ENCODE measurements at places on chromosomes 6 and 20.

GRCh38 chr6:23952245-23952644 lies 173.8 kb upstream of the NRSN1 start:
- no peak for DNase-seq

- no peak for DNase-seq
Measured at GRCh38 chr20:22453244-22454080, 130.9 kb downstream of the FOXA2 start.

GRCh38 chr6:73134588-73134987 lies 90.7 kb downstream of the KHDC1L start:
- DNase-seq = no peak

DNA sequence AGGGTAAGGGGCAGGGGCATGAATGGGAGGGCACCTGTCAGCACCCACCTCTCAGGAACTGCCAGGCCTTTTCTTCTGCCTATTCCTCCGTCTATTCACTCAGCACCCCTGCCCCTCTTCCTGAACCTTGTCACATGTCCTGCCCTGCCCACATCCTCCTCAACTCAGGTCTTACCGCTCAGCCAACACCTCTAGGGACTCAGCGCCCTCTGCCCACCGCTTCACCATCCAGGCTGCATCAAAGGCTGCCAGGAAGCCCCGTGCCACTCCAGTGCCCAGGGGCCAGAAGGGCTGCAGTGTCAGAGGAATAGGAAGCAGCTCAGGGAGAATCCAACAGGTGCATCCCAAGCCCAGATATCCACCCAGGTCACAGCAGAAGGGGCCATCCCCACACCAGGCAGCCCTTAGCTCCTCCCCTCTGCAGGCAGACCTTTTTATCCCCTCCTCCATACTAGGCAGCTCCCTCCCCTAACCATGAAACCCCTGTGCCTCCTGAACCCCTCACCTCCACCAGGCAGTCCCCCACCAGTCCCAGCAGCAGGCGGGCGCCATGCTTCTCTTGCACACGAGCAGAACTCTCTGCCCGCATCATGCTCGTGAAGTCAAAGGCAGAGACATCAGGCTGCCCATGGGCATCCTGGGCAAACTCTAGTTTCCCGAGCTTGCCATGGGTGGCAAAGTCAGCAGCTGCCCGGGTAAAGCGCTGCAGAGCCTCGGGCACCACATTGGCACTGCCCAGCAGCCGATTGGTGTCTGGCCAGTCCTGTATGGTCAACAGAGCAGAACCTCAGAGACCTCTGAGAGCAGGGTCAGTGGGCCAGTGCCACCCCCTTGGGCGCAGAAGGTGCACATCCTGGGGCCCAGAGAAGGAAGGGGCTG lies 5.5 kb downstream of the MICAL1 start:
- no peak for DNase-seq

- no peak for DNase-seq
Measured at GRCh38 chr6:408599-409102, 17.1 kb downstream of the IRF4 start.

- no peak for DNase-seq
Measured at GRCh38 chr20:4817230-4817671, 95.5 kb downstream of the PRND start.

DNA sequence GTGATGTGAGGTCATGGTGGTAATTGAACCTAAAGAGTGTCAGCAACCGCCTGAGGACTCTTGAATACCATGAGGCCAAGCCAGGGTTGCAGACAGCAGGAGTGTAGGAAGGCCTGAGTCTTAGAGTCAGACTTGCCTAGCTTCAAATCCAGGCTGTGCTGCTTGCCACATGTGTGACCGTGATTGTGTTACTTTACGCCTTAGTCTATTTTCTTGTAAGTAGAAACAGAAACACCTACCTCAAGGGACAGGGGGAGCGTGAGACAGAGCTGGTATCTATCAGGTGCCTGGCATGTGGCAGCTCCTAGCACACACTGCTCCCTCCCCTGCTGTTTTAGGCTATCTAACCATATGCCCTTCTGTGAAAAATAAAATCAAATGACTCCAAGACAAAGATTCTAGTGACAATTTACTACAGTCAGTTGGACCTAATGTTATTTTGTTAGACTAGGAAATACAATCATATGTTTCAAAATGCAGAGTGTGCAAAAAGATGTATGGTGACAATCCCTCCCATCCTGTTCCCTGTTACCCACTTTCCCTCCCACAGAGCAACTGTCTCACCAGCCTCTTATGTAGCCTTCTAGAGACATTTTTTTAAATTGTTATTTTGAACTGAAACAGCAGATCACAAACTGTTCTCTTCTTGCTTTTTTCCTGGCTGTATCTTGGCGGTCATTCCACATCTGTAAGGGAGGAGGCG lies 21.7 kb downstream of the TAF8 start:
- no peak for DNase-seq

- DNase-seq = no peak
Measured at GRCh38 chr6:140636271-140636907, 1261.9 kb upstream of the CITED2 start.
